Ovary (tissue), 10 donors: ENCODE measurements at places on chromosomes 16 and 17. TPM values are rescaled to one million over a fixed set of nuclear protein-coding genes. Genes with fewer than 3 reads are reported as not detected.

GRCh38 chr16:17389384-17389783 lies 81.4 kb downstream of the XYLT1 start:
- DNase-seq: no peak

GRCh38 chr17:41024697-41025096 lies 2.3 kb downstream of the KRTAP1-5 start:
- no peak for DNase-seq

- no peak for DNase-seq
Observed at GRCh38 chr16:23917621-23918020, 81.8 kb downstream of the PRKCB start.

DNA sequence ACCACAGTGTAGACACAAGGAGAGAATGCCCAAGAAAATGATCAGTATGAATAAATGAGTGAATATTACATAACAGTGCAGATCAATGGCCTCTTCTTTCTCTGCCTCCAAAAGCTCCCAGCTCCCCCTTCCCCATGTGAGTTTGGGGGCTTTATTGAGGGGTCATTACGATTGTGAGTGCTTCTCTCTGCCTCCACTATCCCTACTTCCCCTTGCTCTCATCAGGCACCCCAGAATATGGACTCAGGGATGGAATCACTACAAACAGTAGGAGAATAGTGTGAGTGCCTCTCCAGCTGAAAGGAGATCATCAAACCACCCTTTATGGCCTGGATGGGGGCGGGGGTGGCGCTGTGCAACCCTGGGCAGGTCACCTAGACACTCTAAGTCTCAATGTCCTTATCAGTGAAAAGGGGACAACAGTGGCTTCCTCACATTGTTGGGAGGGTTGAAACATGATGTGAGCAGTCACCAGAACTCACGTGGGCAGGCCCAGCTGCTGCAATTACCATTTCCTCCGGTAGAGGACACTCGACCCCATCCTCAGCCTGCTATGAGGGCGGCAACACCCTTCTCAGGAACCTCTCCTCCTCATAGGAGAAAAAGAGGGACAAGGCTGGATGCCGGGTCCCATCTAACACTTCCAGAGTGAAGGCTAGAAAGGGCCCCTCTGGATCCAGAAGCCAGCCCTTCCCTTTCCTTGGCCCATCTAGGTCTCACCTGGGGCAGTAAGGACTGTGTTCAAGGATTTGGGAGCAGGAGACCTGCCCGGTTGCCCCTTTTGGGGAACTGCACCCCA lies 2.1 kb upstream of the EPOP start:
- peak; percentile 84 for DNase-seq

DNA sequence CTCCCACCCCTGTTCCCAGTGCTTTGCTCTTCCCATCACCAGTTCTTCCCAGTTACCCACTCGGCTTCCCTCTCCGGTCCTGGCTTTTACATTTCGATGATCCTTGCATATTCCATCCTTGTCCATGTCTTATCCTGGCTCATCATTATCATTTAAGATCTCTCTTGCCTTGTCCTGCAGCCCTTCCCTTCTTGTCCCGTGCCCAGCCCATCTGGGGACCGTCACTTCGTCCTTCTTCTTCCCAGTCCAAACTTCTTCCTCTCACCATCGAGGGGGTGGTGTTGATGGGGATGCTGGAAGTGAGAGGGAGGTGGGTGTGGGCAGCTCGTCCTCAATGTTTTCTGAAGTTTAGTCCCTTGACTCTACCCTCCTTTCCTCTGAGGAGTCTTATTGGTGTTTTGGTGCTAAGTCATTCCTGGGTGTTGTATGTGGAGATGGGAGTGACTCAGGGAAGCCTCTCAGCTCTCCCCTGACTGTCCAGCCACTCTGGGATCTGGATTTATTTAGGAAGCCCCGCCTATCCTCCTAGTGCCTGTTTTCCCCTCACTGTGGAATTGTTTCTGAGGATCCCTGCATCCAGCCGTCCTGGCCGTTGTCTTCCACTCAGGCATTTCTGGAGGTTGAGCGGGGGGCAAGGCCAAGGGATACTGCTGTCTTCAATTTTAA lies 975 bp downstream of the SNX29 start:
- peak; percentile 45 for DNase-seq

DNA sequence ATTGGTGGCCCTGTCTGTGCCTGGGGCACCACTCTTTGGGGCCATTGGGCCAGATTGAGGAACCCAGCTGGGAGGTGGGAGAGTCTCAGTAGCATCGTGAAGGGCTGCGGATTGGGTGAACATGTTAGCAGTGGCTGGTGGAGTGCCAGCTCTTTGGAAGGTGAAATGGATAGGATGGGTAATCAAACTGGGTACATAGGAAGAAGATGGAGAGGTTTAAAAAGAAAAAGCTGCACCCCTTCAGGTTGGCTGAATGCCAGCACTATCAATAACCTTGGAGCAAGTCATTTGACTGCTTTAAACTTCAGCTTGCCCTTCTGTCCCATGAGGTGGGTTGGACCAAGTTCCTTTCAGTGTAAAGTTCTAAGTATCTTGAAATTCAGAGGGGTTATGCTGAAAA lies 95.0 kb downstream of the RPTOR start:
- DNase-seq: no peak

GRCh38 chr16:85157372-85157771 lies 45.1 kb upstream of the CIBAR2 start:
- no peak for DNase-seq

- DNase-seq: no peak
Observed at GRCh38 chr16:15741207-15741871, 91.3 kb downstream of the NDE1 start.

GRCh38 chr16:83898463-83899271 lies at the start of gene MLYCD:
Gene MLYCD (plus strand): TSS chr16:83899115. CDS start chr16:83899145, 30 bp downstream.
- DNase-seq: peak; percentile 92

Gene CES5A
- total RNA-seq: not detected

Gene IL21R
- 0.45 TPM for total RNA-seq

Gene MSLN
- 6.1 TPM for total RNA-seq

Gene KRTAP9-2
- total RNA-seq: not detected
